ENCODE measurements at places on chromosomes 2 and 18.

DNA sequence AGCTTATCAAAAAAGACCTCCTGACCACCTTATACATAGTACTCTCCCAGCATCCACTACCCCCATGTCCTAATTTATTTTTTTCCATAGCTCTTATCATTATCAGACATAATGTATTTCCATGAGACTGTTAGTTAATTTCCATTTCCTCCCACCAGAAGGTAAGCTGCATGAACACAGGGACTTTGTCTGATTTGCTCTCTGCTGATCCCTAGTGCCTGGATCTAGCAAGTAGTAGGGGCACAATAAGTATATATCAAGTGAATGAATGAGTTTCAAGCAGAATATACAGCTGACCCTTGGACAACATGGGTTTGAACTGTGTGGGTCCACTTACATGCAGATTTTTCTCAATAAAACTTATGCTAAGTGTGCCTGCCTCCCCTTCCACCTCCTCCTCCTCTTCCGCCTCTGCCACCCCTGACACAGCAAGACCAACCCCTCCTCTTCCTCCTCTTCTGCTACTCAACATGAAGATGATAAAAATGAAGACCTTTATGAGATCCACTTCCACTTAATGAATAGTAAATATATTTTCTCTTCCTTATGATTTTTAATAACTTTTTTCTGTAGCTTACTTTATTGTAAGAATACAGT is 53.8 kb downstream of the CTAGE1 start:
- no peak for DNase-seq

DNA sequence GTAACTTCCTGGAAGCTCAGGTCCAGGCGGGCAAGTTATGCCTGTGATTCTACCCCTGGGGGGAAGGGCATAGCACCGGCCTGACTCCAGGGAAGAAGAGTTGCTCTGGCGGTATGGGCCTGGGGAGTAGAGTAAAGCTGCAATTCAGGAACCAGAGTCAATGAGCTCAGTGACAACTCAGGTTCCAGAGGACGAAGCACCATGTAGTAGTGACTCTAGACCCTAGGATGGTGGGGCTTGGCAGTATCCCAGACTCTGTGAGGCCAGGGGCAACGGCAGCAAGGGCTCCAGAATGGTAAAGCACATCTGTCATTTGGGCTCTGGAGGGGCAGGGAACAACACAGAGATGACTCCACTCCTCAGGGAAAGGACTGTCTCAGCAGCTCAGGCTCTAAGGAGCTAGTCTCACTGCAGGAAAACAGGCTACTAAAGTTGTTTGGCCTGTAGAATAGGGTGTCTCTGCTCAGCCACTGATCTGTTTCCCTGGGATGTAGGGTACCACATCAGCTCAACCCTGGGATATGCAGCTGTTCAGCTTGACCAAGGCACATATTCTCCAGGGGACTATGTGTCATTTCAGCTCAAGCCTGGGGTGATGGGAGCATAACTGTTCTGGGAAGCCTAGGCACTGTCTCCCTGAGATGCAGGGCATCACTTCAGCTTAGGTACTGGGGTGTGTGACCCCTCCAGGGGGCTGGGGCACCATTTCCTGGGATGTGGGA is 36.2 kb upstream of the RHOB start:
- DNase-seq = no peak

- DNase-seq = no peak
These were observed 20.1 kb downstream of the SH3RF3 start for GRCh38 chr2:109148991-109149645.

DNA sequence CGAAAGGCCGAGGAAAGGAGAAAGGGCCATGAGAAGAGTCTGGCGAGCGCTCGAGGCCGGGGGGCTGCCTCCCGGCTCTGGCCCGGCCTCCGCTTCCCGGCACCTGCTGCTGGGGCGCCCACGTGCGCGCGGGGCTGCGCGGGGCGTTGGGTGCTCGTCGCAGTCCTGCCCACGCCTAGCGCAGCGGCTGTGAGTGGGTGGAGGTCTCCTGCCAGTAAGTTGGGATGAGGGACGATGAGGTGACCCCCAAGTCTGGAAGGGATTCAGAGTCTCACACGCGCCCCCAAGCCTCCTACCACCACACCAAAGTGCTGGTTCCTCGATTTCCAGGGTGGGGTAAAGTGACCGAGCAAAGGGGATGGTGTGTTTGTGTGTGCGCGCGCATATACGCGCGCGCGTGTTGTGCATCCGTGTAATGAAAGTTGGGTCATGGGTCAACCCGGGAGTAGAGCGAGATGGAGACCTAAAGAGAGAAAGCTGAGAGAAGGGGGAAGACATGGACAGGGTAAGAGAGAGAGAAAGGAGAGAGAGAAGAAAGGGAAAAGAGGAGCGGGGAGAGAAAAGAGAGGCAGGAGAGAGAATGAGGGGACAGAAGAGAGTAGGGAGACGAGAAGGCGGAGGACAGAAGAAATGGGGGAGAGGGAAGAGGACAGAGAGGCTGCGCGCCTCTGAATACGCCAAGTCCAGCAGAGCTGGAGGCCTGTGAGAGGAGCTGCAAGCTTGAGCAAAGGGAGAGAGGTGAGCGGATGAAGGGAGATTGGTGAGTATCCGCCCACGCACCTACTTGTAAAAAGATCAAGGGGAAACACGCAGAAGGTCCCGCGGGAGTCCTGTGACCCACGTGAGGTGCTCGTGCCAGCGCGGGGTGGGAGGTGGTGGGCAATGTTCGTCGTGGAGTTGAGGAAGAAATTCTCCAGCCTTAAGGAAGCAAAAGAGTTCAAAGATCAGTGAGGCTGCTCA is 1.7 kb upstream of the NETO1 start:
- no peak for DNase-seq

DNA sequence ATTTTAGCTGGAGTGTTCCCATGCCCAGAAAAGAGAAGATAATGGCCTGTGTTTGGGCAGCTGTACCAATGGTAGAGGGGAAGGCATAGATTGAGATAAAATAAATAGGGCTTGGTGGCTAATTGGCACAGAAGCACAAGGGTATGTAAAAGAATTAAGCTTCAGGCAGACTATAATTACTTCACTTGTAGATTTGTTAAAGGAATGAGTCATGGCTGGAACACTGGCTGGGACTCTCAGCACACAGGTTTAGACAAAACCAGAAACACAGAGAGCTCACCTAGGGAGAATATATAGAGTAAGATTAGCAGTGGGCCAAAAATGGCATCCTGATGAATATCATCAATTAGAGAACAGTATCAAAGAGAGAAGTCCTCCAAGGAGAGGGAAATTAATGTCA is 198.3 kb upstream of the FIGN start:
- no peak for DNase-seq

DNA sequence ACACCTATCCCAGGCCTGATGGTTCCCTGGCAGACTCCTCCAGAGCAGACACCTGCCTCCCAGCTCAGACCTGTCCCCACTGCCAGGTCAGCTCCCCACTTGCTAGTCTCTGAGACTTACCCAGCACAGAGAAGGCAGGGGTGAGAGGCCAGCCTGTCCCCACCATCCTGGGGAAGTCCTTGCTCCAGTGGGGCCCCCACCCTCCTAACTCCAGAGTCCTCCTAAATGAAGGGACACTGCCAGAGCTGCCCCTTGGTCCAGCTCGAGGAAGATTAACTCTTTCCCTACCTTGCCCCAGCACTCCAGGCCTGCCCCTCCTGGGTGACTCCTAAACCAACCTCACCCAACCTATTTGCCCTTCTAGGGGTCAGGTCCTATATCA is 30.4 kb upstream of the TNS1 start:
- DNase-seq = no peak
